ENCODE measurements at places on chromosomes 1 and 21.
A peak's percentile ranks its signal among the peaks of the same experiment; 100 is the strongest.

GRCh38 chr1:184028854-184029623 is 8.5 kb downstream of the COLGALT2 start:
- no peak for DNase-seq

GRCh38 chr1:221633841-221634409 is 108.0 kb downstream of the DUSP10 start:
- DNase-seq, result no peak

- no peak for DNase-seq
Observed at GRCh38 chr1:10160907-10161490, 49.4 kb upstream of the KIF1B start.

GRCh38 chr1:9233241-9233941 is 1.2 kb upstream of the H6PD start:
- DNase-seq, result no peak

- DNase-seq, result no peak
Observed at GRCh38 chr1:116698244-116698595, 30.7 kb upstream of the IGSF3 start.

DNA sequence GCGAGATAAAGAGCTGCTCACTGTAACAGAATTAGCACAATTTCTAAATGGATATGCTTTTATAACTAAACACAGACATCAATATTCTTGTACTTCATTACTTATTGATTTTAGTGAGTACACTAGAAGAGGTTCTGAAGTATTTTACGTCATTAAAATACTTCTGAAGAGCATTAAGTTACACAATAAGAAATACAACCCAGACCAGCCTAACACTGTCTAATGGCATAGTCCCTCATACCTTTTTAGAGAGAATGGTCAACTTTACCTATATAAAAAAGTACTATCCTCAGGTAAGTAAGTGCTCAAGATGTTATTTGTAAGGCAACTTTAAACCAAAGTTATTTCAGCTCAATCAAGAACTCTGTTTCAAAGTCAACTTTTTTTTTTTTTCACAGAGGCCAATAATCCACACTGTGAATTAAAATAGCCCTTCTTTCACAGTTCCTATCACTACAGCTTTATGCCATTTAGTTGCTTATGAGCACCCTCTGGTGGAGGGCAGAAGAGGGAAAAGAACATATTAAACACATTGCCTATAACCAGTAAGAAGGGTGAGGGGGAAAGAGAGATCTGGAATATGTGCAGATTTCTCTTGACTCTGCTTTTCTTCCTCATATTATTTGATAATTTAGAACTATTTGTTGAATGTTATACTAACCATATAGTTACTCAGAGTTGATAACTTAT is 182.1 kb upstream of the DMRTA2 start:
- DNase-seq, result no peak

GRCh38 chr1:229590119-229590518 is 31.6 kb upstream of the ABCB10 start:
- DNase-seq, result no peak

DNA sequence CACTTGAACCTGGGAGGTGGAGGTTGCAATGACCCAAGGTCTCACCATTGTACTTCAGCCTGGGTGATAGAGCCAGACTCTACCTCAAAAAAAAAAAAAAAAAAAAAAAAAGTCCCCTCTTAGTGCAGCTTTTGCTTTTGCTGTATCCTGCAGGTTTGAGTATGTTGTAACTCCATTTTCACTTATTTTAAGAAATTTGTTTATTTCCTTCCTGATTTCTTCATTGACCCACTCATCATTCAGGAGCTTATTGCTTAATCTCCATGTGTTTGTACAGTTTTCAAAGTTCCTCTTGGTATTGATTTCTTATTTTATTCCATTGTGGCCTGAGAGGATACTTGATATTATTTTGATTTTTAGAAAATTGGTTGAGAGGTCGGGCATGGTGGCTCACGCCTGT is 50.9 kb upstream of the AK4 start:
- no peak for DNase-seq

DNA sequence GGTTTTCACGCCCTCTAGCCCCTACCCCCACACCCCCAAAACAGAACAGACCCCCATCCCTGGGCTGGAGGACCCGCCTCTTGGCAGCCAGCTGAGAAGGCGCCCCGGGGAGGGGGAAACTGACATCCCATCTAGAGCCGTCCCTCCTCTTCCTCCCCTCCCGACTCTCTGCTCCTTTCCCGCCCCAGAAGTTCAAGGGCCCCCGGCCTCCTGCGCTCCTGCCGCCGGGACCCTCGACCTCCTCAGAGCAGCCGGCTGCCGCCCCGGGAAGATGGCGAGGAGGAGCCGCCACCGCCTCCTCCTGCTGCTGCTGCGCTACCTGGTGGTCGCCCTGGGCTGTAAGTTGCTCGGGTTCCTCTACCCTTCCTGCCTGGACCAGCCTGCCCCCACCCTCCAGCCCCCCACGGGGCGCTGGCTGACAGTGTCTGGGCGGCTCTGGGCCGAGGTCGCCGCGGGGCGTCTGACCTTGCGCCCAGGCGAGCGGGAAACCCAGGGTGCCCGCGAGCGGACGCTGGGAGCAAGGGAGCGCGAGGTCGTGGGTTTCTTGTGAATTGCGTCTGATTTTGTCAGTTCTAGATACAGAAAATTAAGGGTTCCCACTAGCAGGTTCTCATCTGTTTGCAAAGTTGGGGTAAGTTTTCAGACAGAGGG is 618 bp downstream of the JAM2 start:
- DNase-seq, result peak; percentile 2

DNA sequence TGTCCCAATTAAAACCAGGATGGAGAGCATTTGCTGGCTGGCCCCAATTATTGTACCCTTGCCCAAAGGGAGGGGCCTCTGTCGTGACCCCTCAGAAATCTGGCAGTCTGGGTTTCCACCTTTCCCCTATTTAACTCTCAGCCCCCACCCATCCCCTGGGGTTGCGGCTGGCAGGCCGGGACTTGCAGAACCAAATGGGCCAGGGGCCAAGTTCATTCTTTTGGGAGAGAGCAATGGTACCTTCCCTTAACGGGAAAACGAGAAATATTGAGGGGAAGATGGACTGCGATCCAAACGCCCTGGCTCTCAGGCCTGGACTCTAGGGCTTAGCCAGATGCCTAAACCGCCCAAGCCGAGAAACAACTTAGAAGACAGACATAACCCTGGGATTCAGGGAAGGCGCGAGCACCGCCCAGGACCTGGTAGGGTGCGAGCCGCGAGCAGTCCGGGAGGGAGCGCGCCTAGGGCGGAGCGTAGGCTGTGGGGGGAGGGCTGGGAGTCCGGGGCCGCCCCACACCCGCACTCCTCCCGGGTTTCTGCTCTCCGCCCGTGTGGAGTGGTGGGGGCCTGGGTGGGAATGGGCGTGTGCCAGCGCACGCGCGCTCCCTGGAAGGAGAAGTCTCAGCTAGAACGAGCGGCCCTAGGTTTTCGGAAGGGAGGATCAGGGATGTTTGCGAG is at the start of gene SLC27A3:
Gene SLC27A3, plus strand, starts transcription at position 628 of the 678 bp plus-strand sequence. CDS start 91 bp downstream, outside the sequence.
- DNase-seq, result no peak

DNA sequence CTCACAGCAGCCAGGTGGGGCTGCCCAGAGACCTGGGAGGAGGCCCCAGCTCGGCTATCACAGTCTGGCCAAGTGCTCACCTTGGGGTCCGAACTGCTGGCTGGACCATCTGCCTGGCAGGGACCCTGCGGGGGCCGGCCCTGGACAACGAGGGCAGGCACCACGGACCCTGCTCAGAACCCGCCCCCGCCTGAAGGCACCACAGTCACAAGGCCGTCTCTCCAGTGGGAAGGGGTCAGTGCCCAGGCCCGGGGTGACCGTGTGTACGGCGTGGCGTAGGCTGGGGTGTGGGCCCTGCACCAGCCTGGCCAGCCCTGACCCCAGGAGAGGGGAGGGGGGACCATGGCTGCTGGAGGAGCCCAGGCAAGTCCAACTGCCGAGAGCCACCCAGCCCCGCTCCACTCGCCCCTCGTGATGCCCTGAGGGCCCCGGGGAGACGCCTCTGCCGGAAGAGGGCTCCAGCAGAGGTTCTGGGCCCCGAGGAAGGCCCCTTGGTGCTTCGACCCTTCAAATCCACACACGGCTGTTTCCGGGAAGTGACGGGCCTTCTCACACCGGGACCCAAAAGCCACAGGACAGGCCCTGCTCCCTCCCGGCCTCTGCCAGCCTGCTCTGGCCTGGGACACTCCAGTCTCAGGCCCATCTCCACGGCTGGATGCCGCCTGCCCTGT is 11.2 kb upstream of the RNF223 start:
- DNase-seq, result no peak

- no peak for DNase-seq
Observed at GRCh38 chr1:245458761-245459174, 304.0 kb downstream of the KIF26B start.

GRCh38 chr1:225917536-225917935 is 6.5 kb downstream of the PYCR2 start:
- no peak for DNase-seq

GRCh38 chr1:170881268-170882265 is 53.8 kb upstream of the MROH9 start:
- no peak for DNase-seq

- DNase-seq, result no peak
Observed at GRCh38 chr1:224513383-224513782, 78.8 kb upstream of the WDR26 start.

Measured in activated naive CD4-positive, alpha-beta T cell (primary cell).